ENCODE measurements at places on chromosomes 3 and 15. TPM values are rescaled to one million over a fixed set of nuclear protein-coding genes. Genes with fewer than 3 reads are reported as not detected.

GRCh38 chr3:66486202-66486601, 14.6 kb downstream of the LRIG1 start:
- DNase-seq = no peak

DNA sequence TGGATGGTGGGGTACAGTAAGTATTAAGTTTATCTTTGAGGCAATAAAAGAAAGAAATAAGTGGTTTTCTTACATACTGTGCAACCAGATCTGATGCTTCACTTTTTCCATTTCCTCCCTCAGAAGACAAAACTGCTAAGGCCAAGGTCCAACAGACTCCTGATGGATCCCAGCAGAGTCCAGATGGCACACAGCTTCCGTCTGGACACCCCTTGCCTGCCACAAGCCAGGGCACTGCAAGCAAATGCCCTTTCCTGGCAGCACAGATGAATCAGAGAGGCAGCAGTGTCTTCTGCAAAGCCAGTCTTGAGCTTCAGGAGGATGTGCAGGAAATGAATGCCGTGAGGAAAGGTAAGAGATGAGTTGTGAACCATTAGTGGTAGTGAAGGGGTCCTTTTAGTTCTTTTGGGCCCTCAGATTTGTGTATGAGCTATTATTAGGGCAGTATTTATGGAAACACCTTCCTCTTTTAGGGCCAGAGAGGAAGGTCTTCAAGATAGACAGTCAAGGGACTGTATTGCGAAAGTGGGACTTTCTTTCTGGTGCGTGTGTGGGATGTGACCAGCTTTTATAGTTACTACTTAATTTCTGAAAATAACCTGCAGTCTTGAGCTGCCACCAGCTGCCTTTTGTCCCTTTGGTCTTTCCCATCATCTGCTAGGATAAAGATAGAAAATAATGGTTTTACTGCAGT, 4.6 kb downstream of the ALAS1 start:
- DNase-seq = no peak

- DNase-seq = no peak
Observed at GRCh38 chr3:183262875-183263378, 9.9 kb downstream of the B3GNT5 start.

DNA sequence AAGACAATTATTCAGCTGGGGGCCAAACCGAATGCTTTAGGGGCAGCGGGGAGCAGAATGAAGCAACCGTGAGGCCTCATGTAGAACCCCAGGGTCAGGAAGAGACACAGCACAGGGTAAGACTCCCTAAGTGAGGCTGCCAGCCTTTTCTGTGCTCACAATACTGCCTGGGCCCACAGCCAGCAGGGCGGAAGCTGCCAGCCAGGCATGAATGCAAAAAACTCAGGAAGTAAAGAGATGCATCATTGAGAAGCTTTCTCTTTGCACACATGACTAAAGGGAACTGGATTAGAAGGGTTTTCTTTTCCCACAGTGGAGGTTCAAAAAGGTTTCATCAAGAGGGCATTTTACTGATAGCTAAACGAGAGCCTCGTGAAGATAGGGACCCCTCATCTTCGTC, 33.3 kb downstream of the CA12 start:
- no peak for DNase-seq

DNA sequence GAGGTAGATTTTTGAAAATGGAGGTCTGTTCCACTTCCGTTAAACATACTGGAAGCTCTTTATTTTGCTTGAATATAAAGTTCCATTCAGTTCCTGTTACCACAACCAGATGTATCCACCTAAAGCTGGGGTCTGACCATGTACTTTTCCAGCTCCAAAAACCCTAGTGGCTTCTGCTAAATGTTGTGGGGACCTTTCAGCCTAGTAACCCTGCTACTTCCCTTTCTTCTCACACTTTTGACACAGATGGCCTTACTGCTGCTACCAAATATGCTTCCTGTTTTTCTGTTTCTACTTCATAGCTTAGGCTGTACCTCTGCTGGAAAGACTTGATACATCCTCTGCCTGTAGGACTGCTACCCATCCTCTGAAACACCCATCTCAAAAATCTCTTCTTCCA, 87.8 kb downstream of the COL6A6 start:
- DNase-seq = no peak

DNA sequence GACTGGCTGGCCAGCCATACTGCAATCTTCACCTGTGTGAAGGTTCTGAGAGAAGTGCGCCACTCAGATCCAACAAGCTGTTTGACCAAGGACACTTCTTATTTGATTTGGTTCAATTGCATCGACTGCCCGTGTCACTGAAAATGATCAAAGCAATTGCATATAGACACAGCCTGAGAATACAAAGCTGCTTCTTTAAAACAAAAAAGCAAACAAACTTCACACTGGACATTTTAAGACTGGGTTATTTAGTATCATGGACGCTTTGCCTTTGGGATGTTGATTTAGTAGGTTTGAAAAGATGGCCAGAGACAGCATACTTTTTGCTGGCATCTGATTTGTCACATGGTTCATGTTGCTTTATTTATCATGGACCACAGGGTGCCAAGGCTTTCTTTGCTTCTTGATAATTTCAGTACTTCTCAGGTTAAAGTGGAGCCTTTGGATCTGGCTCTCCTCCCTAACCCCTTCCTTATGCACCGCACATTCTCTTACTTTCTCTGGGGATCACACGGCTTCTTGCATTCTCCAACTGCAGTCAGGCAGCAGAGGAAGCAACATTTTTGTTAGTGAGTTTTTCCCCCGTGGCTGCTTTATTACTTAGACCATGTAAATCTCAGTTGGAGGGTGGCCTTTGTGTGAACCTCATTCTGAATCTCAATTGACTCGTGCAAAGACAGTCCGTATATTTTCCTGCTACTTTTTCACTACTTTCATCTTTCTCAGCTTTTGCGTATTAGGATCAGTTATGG, 151.0 kb downstream of the CD47 start:
- DNase-seq = no peak

DNA sequence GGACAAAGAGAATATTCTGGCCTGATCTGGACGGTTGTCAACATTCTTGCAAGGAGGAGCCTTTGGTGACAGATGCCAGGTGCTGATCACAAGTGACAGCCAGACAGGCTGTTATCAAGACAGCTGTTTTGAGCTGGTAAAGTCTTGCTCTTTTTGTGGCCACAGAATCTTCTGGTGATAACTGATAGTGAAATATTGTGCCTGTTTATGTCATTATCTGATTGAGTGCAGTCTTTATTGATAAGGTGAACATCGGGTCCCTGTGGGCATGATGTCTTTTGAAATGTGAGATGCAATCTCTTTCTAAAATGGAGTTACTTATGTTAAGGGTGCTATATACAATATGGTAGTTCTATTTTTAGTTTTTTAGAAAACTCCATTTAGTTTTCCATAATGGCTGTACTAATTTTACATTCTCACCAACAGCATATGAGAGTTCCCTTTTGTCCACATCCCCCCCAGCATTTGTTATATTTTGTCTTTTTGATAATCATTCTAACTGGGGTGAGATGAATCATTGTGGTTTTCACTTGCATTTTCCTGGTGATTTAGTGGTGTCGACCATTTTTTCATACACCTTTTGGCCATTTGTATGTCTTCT, 10.7 kb downstream of the CEP63 start:
- DNase-seq = no peak

DNA sequence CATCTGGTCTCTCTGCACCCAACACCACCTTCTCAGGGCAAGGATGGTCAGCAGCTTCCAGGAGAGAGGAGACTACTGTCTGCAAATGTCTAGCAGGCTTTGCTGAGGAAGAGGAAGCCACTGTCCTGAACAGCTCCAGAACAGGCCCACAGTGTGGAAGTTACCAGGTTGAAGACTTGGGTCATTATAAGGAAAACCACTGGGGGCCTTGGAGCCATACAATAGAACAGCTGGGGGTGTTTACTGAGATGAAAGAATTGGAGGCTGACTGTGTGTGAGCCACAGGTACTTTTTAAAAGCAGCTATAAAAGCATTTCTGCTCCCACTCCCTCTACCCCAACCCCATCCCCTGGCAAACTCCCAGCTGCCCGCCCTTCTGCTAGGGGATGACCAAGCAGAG, 24.2 kb downstream of the SRGAP3 start:
- DNase-seq = no peak

DNA sequence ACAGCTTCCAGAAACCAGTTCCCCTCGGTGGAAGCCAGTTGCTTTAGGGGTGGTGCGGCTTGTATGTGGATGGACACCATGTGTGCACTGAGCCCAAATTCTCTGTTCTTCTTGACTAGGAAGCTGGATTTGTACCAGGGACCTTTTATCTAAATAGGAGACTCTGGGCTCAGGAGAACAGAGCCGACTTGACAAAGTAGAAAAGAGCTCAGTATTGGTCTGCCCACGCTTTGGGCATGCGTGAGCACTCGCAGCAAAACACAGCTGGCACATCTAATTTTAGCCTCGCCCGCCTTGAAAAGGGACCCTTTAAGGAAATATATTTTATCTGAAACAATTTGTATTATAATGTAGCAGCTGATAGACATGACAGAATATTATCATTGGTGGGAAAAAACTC, 1.1 kb upstream of the RBMS3 start:
- no peak for DNase-seq

- no peak for DNase-seq
Observed at GRCh38 chr3:59884409-59884808, 834.6 kb upstream of the CFAP20DC start.

DNA sequence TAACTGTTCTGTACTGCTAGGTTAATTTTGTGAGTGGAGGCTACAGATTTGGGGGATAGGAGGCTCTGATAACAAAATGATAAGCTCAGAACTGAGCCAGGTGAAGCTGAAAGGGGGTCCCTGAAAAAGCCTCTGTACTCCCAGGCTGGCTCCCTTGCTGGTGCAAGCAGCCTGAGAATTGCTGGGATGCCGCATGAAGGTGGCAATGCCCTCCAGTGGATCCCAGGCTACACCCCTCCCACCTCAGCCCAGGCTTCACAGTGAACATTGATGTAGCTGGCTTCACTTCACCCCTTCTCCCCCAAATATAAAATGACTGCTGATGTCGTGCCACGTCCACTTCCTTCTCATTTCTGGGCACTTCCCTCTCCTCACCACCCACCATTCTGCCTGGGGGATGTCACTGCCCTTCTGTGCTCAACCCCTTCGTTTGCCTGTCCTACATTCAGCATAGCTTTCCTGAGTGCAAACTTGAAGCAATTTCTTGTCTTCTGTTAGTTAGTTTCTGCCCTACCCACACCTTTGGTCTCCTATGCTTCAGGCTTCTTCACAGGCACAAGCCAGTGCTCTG, 9.7 kb upstream of the ARHGEF26 start:
- no peak for DNase-seq

DNA sequence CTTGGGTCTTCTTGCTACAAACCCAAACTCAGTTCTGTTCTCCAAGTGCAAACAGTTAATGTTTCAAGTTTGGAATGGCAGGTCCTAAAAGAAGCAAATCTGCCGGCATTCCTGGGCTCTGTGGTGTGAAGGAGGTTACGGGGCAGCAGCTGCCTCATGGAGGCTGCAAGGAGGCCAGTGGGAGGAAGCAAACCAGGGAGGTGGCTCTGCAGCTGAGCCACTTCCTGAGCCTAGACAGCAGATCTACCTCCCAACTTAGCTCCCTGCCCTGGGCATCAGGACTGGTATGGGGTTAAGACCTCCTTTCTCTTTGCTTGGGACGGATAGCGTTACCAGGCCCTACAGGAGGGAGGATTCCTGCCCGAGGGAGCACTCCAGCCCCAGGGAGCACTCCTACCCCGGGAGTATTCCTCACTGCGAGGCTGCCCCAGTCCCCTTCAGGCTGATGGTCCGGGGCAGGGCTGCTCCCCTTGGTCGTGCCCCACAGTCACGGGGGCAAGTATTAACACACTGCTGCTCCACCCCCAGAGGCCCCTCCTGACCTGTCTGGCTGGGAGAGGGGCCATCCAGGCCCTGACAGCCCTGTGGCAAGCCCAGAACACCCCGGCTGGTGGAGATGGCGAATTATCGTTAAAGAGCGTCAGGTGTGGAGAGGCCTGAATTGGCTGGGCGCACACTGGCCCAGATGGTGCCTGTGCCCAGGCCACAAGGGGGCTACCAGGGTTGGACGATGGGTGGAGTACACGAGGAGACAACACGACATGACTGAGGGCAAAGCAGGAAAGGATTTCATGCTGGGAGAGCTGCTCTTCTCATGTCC, 129.9 kb downstream of the ATP10A start:
- DNase-seq = peak; percentile 60

GRCh38 chr3:42504334-42505127, 2.1 kb downstream of the VIPR1 start:
- peak; percentile 45 for DNase-seq

- no peak for DNase-seq
Observed at GRCh38 chr15:40064231-40064894, 25.4 kb upstream of the SRP14 start.

GRCh38 chr3:67291287-67292252, 293.5 kb downstream of the KBTBD8 start:
- DNase-seq = no peak

DNA sequence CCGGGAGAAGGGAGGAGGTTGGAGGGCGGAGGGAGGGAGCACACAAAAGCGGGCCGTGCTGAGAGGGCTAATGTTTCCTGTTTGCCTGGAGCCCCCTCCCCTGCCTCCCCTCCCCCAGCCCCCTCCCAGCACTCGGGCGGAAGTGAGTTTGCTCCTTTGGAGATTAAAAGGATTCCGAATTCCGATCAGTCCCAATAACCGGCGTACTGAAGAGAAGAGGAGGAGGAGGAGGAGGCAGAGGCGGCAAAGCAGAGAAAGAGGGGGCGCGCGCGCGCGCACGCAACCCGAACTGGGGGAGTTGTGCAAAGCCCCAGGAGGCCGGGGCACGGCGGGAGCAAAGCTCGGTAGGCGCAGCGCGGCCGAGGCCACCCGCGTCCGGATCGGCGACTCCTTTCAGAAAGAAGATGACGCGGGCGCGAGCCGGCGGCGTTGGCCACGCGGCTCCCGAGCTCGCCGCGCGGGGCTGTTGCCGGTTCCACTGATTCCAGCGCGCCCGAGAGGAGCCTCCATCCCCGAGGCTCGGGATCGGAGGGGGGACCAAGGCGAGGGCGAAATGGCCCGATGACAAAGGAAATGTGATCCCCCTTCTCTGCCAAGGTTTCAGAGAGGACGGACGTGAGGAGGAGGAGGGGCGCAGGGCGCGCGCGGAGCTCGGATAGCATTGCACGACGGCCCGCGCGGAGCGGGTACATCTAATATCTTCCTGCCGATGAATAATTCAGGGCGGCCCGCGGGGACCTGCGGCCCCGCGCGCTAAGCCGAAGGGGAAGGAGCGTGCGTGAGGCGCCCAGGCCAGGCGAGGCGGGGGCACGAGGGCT, 1.1 kb upstream of the TRIM71 start:
- DNase-seq = peak; percentile 84

Gene UNC13C
- total RNA-seq = 1.3 TPM

Gene TPRG1
- 24.2 TPM for total RNA-seq

All from type B pancreatic cell (in vitro differentiated cells).